PC-9 (cell line): ENCODE measurements at places on chromosomes 5 and 9. TPM values are rescaled to one million over a fixed set of nuclear protein-coding genes. Genes with fewer than 3 reads are reported as not detected.

The ARSB gene
- total RNA-seq: 5.1 and 8.4 TPM in 2 replicates

The PNPLA7 gene
- 1.9 and 4.9 TPM in 2 replicates for total RNA-seq

The FBP2 gene
- not detected in 2 replicates for total RNA-seq

GRCh38 chr5:133589286-133589685 is 23.1 kb downstream of the FSTL4 start:
- no peak for DNase-seq

The PPP1R26 gene
- 41.2 and 46.9 TPM in 2 replicates for total RNA-seq
